Left hindlimb (tissue), 1 donor: ENCODE measurements at places on chromosomes 6 and 20.
A peak's percentile ranks its signal among the peaks of the same experiment; 100 is the strongest.

DNA sequence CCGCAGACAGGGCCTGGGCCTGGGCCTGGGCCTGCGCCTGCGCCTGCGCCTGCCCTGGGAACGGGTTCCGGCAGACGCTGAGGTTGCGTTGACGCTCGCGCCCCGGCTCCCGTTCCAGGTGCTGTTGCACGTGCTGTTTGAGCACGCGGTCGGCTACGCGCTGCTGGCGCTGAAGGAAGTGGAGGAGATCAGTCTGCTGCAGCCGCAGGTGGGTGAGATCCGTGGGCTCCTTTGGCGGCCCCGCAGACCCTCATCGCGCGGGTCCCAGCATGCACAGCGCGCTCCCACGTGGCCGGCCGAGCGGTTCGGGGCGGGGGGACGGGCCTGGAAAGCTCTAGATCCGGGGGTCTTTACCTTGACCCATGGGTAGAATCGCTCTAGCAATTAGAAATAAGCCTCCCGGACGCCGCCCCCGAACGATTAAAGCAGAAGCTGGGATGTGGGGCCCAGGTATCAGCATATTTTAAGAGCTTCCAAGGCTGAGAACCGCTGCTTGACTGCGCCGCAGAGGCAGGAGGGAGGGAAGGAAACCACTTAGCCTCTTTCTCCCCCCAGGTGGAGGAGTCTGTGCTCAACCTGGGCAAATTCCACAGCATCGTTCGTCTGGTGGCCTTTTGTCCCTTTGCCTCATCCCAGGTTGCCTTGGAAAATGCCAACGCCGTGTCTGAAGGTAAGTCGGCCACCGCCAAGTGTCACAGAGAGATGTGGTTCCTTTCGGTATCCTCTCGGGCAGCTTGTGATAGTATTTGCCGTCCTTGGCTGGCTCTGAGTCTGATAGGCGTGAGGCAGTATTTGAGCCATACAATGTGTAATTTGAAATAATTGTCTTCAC is 508 bp downstream of the NOP56 start:
- no peak for DNase-seq

- DNase-seq = no peak
Measured at GRCh38 chr6:139824864-139825263, 450.4 kb upstream of the CITED2 start.

DNA sequence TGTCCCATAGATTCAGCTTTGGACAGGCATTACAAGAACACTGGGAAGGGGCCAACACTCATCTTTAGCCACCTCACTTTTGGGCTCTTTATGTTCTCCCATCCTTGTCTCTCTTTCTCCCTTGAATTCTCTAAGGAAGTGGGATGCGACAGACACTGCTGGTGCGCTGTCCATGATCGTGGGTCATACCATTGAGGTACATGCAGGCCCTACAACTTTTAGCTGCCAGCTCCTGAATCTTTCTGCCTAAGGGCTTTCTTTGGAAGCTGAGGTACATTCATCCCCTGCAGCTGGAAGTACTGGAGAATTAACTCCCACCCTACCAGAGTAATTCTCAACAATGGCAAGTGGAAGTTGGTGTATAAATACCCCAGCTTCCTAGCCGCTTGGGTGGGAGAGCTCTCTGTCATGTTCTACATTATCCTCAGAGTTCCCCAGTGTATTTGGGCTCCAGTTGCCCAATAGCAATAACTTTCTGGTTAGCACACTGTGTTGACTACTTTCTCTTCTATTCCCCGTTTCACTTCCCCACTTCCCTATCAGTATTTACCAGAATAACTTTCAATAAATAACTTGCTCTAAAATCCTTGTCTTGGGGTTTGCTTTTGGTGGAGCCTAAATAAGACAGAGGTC is 309.4 kb upstream of the RNF24 start:
- DNase-seq = no peak

- DNase-seq = no peak
Measured at GRCh38 chr20:53930651-53931504, 139.5 kb downstream of the BCAS1 start.

DNA sequence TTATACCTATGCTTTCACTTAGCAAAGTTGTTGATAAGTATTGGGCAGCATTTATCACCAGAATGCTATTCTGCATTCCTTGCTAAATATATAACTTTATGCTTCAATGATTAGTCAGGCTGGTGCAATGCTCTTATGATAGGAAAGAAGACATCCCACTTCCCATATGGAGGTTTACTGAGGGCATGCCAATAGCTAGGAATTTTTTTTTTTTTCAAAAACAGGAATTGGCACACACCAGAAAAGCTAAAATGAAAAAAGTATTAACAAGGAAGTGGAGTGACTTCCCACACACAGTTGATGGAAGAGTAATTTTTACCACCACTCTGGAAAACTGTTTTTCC is 90.8 kb downstream of the FRK start:
- DNase-seq = no peak

- no peak for DNase-seq
Measured at GRCh38 chr20:37662308-37662707, 31.5 kb upstream of the CTNNBL1 start.

DNA sequence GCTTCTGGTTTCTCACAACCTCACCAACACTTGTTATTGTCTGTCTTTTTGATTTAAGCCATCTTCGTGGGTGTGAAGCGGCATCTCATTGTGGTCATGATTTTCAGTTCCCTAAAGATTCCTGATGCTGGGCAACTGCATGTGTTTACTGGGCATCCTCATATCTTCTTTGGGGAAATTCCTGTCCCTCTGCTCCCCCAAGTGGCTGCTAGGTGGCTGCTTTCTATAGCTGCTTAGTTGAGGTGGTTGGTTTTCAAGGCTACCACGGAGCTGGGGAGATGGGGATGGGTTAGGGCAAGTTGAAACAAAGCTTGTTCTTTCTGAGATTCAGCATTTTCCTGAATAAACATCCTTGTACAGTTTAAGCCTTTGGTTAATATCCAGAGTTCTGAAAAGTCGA is 403.9 kb upstream of the SULF2 start:
- DNase-seq = no peak

- no peak for DNase-seq
Measured at GRCh38 chr6:11160199-11160598, 48.7 kb upstream of the ERVFRD-1 start.

DNA sequence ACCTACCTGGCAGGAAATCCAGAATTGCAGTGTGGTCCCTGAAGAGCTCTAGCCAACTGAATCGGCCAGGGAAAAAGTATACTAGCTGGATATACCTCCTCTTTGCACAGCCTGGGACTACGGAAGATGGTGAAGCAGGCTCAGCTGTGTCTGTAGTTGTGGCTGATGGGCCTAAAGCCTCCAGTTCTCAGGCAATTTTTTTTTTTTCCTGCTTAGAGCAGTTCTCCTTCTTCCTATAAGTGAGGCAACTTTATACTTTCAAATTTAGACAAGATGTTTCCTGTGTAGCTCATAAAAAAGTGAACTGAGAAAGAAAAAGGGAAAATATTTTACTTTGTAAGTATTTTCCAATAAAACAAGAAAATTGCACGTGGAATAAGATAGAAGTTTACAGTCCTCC is 172.9 kb downstream of the CARMIL1 start:
- no peak for DNase-seq

- no peak for DNase-seq
Measured at GRCh38 chr20:61299104-61299503, 47.0 kb downstream of the CDH4 start.

GRCh38 chr6:42104095-42104803 is 38.2 kb downstream of the C6orf132 start:
- DNase-seq = peak; percentile 58

DNA sequence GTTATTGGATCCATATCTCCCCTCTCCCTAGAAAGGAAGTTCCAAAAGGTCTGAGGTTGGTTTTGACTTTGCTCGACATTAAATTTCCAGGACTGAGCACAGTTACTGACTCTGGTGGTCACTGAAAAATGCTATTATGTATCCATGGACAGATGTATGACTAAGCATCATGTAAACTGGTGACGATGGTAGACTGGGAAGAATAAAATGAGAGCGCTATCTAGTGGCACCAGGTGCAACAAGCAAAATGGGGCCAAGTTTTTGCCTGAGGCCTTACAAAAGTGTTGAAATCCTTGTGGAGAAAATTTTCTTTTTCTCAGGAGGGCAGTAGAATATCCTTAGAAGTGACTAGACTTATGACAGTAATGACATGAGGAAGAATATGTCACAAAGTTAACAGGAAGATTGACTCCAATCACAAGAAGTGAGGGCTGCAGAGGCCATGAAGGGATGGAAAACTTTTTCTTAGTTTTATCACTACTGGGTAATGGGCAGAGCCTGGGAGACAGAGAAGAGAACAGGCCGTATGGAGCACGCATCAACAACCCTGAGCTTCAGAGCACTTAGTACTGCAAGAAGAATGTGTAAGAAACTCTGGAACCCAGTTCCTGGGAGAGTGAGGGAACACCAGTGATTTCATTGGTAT is 88.9 kb upstream of the ELOVL5 start:
- no peak for DNase-seq

DNA sequence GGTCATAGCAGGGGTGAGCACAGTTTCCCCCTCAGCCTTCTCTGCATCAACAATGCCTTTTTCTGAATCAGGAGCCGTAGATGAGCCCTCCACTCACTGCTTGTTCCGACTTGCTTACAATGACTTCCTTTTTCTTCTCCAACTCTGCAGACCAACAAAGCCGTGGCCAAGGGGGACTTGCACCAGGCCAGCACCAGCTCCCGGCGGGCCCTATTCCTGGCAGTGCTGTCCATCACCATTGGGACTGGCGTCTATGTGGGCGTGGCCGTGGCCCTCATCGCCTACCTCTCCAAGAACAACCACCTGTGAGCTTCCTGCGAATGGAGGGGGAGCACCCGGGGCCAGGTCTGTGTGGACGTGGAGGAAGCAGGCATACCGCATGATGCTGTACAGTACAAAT is 195.8 kb downstream of the SYNDIG1 start:
- DNase-seq = no peak

DNA sequence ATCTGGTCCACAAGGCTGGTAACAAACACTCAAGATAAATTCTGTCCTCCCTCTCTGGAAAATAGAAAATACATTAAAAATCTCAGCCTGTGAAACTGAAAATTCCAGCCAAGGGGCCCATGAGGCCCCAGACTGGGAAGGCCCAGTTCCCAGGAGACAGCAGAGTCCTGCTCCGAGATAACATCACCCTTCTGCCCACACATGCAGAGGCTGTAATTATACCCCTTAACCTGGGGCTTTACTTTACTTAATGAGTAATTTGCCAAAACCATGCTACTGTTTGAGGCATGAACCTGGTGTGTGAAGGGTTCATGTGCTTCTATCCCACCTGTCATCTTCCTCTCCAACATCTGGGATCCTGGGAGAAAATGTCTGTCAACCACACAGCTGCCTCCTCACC is 398.9 kb upstream of the SULF2 start:
- no peak for DNase-seq

DNA sequence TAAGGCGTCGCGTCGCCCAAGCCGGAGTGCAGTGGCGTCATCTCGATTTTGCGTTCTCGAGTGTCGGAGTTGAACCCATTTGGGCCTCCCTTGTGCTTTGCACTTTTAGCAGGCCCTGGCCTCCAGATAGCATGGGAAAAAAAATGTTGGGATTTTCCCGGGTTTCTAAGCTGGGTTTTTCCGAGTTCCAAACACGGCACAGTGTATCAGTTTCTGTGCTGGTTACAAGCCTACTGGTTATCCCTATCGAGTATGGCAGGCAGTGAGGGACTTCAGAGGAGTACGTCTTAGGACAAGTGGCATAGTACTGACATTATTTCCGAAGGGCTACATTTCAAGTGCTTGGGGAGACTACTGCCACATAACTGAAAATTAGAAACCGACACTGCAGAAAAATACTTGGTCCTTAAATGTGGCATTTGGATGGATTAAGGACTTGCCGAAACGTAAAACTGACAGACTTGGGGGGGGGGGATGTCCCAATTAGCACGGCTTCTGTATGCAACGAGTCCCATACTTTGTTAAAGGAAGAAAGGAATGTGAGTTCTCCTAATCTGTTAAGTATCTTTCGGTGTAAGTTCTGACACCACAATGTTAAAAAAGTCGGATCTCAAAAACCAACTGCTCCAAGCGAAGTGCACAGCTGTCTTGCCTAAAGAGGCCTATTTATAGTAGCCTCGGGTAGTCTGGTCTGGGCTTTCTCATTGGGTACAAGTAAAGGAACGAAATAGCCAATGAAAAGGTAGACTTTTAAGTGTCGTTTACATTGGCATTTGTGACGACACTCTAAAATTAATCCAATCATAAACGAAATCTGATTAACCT is 70.2 kb downstream of the HFE start:
- peak; percentile 89 for DNase-seq

DNA sequence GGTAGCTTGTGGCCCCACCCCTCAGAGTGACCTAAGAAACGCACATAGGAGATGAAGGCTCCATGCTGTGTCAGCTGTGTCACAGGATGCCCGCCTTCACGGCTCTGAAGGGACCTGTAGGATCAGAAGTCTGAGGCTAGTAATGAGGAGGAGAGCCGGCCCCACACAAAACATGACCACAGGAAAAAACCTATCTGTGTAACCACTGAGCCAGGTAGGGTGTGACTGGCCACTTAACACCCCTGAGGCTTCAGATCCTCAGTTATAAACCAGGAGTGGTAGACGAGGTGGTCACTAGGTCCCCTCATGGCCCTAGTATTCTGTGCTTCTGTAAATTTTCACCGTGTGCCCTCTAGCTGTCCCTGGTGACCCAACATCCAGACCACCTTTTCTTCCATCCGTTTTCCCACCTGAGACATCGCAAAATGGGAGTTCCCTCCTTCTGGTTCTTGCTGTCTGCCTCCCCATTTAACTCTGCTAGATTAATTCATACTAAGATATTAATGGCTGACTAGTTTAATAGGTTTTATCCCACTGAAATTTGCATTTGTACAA is 52.8 kb downstream of the TBC1D7 start:
- no peak for DNase-seq

DNA sequence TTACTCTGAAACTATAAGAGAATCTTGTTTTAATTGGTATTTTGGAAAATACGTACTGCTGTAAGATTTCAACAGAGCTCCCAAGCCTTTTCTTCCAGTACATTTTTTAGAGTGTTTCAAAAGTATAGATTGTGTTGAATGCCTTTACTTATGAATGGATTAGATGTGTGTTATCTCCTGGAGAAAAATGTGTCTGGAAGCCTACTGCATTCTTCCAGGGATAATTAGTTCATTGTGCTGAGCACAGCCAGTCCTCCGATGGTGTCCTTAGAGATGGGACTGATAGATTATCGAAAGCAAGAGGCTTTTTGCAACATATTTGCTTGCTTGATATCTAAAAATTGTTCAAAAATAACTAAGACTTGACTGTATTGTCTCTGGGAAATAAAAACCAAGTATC is 114.2 kb downstream of the PLEKHG1 start:
- DNase-seq = no peak

DNA sequence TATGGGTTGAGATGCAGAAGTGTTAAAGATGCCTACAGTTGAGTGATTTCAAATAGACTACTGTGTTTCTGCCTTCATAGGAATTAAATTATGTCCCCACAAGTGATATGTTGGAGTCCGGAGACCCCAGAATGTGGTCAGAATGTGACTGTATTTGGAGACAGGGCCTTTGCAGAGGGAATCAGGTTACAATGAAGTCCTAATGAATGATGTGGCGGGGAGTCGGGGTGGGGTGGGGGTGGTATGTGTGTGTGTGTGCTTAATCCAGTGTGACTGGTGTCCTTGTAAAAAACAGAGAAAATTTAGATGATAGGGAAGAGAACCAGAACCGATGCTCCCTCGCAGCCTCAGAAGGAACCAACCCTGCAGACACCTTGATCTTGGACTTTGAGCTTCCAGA is 448.2 kb downstream of the QKI start:
- DNase-seq = no peak

- DNase-seq = no peak
Measured at GRCh38 chr6:134287859-134288537, 29.9 kb downstream of the SGK1 start.

- DNase-seq = no peak
Measured at GRCh38 chr6:11497881-11498280, 39.7 kb upstream of the TMEM170B start.

- DNase-seq = peak; percentile 36
Measured at GRCh38 chr6:35569011-35569461, 56.3 kb upstream of the TULP1 start.
